Right cardiac atrium (tissue), 5 donors: ENCODE measurements at places on chromosomes 2 and 18. TPM values are rescaled to one million over a fixed set of nuclear protein-coding genes. Genes with fewer than 3 reads are reported as not detected.

DNA sequence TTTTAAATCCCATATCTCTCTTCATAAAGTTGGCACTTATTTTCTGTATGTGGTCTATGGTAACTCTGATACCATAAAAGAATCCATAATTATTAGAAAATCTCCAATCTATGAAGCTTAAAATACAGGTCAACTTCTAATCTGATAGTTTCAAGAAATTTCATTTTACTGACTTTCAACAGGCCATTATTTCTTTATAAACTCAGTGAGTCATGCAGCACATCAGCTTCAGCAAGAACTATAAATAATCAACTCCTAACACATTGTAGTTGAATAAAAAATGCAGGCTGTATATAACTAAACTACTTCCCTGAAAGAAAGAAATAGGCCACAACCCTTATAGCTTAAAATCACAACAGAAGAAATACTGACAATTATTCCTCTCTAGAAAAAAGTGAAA, 204.3 kb upstream of the CCDC150 start:
- no peak for DNase-seq

GRCh38 chr2:61423714-61424113, 47.2 kb downstream of the USP34 start:
- no peak for DNase-seq

GRCh38 chr2:134739236-134739878, 20.6 kb upstream of the TMEM163 start:
- DNase-seq = no peak

DNA sequence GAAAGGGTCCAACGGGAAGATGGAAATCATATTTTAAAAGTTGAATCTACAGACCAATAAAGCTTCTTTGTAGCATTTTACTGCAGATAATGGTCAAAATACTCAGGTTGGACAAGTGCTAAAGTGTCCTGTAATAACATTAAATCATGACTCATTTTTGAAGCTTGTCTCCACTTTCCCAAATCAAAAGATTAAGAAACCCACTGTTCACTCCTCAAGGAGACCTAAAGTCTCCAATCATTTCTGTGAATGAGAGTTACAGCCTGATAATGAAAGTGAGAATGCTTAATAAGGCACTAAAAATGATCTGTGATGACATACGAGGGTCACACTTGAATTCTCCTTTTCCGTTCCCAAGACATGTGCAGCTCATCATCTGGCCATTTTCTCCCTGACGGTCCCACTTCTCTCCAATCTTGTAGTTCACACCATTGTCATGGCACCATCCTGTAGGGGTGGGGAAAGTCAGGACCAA, 53.4 kb downstream of the ATIC start:
- DNase-seq = no peak

DNA sequence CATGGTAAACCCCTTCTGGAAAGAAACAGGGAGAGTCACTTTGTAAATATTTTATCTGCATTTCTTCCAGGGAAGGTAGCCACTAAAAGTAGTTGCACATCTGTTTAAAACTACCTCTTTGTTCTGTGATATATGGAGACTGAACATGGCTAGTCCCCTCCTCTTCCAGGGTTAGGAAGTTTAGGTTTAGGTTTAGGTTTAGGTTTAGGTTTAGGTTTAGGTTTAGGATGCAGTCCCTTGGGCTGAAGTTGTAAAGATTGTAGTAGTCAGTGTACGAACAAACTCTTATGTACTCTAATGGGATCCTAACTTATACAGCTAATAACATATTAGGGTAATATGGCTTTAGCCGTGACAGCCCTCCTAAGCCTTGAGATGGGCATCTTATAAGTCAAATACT, 880.2 kb upstream of the TMEFF2 start:
- DNase-seq = no peak

- DNase-seq = no peak
Measured at GRCh38 chr2:113376253-113376912, 61.1 kb upstream of the ZNG1B start.

DNA sequence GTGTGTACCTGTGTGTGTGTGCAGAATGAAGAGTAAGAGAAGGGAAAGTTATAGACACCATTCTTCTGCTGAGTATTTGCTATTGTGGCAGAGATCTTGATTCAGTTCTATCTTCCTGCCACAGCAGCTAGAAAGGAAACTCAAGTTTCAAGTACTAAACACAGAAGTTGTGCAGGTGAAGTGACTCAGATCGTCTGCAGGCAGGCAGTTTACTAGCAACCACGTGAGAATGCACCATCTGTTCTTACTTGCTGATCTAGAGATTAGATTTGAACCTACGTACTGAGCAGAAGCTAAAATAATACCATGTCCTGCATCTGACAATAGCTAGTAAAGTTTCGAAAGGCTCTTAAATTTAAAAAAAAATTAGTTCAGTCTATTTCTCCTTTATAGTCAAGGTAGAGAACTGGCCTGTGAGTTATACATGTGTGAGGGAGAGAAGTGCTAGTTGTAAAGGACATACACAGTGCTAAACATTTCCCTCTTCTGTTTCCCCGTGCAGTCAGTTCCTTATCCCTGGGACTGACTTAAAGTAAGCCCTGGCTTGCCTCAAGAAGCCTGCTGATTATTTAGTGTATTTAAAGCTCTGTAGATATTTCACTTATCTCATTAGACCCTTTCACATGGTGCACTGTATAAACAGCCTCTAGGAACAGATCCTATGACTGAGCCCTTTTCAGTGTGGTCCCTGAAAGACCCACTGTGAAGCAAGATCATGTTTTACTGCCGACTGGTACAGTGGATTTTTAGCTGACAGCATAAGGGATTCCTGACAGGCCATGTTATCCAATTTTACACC, 45.0 kb downstream of the SLC38A11 start:
- no peak for DNase-seq

- DNase-seq = no peak
Measured at GRCh38 chr2:44063033-44063432, 67.2 kb upstream of the LRPPRC start.

- no peak for DNase-seq
Measured at GRCh38 chr18:74976331-74976909, 232.5 kb downstream of the PTGR3 start.

DNA sequence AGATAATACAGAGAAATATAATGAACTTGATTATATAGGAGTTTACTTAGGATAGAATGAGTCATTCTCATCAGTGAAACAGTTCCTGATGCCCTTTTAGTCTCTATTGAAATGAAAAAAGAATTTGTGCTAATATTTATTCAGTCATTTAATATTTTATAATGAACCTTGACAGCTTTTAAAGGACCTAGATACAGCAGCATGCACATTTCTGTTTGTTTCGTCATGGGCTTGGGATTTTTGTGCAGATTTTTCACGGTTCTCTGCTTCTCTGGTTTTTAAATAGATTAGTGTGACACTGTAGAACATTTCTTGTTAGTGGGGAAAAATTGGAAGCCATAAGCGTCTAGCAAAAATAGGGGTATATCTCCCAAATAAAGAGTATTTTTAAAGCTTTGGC, 60.7 kb downstream of the NABP1 start:
- no peak for DNase-seq

GRCh38 chr2:133710613-133711012, 142.3 kb upstream of the NCKAP5 start:
- no peak for DNase-seq

- no peak for DNase-seq
Measured at GRCh38 chr2:119495948-119496347, 28.3 kb downstream of the SCTR start.

- DNase-seq = no peak
Measured at GRCh38 chr2:240308111-240308651, 127.3 kb upstream of the GPC1 start.

DNA sequence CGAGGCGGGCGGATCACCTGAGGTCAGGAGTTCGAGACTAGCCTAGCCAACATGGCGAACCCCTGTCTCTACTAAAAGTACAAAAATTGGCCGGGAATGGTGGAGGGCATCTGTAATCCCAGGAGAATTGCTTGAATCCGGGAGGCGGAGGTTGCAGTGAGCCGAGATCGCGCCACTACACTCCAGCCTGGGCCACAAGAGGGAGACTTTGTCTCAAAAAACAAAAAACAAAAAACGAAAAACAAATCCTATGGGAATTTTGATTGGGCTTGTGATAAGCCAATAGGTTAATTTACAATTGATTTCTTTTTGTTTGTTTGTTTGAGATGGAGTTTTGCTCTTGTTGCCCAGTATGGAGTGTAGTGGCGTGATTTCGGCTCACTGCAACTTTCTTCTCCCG, 24.2 kb upstream of the TOGARAM2 start:
- DNase-seq = peak; percentile 68

- DNase-seq = no peak
Measured at GRCh38 chr18:44909191-44909719, 228.6 kb downstream of the SETBP1 start.

CRYGD gene
- total RNA-seq = 2.6 TPM

CIB4 gene
- not detected for total RNA-seq

HOXD10 gene
- total RNA-seq = not detected

NAT8 gene
- not detected for total RNA-seq

MOCOS gene
- 0.59 TPM for total RNA-seq

RAB17 gene
- total RNA-seq = 2.2 TPM

TEX44 gene
- total RNA-seq = not detected

EGR4 gene
- total RNA-seq = not detected

GKN1 gene
- not detected for total RNA-seq

PJVK gene
- total RNA-seq = 1.9 TPM

IMP4 gene
- total RNA-seq = 54.2 TPM

PARD6G gene
- total RNA-seq = 4.1 TPM
